ENCODE measurements at places on chromosomes 7 and 10.

DNA sequence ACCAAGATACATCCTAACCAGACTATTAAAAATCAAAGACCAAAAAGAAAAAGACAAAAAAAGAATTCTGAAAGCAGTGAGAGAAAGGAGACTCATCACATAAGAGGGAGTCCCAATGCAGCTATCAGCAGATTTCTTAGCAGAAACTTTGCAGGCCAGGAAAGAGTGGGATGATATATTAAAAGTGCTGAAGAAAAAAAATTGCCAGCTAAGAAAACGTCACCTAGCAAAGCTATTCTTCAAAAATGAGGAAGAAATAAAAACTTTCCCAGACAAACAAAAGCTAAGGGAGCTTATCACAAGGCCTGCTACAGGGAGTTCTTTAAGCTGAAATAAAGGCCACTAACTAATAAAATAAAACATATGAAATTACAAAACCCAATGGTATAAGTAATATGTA is 40.5 kb upstream of the CDK6 start:
- DNase-seq: no peak

DNA sequence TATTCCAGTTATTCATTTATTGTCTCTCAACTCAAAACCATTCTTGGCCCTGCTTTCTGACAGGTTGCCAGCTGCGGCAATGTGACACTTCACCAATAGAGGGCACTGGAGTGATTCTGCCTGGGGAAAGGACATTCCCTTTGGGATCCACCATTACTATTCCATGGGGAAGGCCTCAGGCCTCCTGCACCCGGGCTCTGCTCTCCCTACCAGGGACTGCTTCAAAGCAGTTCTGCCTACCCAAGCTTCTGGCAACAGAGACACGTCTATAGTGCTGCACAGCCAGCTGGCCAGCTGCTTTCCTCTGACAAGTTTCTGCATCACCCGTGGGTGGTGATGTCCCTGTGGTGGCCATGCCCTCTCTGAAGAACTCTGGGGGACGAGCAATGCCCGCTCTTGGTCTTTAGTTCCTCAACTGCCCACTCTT is 163.8 kb downstream of the ELMO1 start:
- no peak for DNase-seq

GRCh38 chr10:13560597-13560996 is 26.2 kb upstream of the PRPF18 start:
- no peak for DNase-seq

GRCh38 chr10:89566992-89567391 is 31.6 kb upstream of the SLC16A12 start:
- no peak for DNase-seq

DNA sequence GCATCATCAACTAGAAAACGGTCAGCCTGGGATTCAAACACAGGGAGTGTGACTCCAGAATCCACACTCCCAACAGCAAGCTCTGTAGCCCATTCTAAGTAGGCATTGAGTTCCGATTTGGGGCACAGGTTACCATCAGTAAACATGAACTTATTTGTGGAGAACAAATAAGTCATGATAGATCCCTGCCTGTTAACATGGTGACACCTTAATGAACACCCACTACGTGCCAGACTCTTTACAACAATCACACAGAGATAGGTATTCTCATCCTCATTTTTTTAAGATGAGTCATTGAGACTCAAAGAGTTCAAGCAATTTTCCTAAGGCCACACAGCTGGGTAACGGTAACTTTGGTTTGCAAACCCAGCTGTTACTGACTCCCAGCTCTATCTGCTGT is 91.5 kb downstream of the LYZL2 start:
- DNase-seq: no peak

DNA sequence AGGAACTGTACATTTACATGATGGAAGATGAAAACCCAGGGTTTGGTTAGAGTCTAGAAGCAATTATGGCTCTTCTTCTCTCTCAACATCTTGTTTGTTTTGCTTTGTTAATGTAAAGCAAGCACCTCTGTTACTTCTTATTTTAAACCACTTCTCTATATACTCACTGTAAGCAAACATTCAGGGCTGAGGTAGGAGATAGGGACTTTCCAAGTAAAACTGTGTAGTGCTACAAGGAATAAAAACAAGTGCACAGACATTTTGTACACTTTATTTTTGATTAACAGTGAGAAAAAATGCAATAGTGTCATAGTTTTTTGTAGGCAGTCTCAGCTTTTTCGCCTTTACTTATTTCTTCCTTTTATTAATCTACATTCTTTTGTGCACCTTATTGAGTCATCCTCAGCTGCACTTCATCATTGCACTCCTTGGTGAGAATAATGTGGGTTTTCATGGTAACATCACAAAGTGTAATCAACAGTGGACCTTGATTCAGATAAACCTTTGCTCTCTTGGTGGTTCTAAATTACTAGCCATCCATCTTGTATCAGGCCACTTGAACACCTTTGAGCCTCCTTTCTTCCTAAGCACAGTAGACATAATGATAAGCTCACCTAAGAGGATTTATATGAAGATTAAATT is 52.9 kb downstream of the ELMO1 start:
- DNase-seq: no peak

Measured in NCI-H1436 treated with DMSO at 0.1 percent for 48 hours (cell line).